Kidney capillary endothelial cell (primary cell): ENCODE measurements at places on chromosomes 12 and 14.

DNA sequence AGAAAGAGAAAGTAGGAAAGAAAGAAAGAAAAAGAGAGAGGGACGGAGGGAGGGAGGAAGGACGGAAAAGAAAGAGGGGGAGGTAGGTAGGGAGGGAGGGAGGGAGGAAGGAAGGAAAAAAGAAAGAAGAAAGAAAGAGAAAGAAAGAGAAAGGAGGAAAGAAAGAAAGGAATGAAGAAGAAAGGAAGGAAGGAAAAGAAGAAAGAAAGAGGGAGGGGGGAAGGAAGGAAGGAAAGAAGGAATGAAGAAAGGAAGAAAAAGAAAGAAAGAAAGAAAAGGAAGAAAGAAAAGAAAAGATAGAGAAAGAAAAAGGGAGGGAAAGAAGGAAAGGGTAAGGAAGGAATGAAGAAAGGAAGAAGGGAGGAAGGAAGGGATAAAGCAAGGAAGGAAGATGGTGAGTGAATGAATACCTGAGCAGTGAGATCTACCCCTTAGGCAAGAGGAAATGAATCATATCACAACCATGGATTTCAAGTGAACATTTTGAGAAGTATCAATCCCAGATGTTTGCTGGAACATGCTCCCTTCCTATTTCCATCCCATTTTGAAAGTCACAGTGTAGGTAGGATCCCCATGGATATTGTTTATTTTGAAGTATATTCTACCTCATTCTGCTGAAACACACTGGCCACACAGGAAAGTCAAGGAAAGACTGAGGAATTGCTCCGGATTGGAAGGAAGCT, 639.4 kb upstream of the TBX3 start:
- no peak for DNase-seq

- no peak for DNase-seq
These were observed 128.5 kb upstream of the DCN start for GRCh38 chr12:91311081-91311480.

GRCh38 chr12:19799216-19799615, 359.9 kb downstream of the AEBP2 start:
- DNase-seq: peak; percentile 36

DNA sequence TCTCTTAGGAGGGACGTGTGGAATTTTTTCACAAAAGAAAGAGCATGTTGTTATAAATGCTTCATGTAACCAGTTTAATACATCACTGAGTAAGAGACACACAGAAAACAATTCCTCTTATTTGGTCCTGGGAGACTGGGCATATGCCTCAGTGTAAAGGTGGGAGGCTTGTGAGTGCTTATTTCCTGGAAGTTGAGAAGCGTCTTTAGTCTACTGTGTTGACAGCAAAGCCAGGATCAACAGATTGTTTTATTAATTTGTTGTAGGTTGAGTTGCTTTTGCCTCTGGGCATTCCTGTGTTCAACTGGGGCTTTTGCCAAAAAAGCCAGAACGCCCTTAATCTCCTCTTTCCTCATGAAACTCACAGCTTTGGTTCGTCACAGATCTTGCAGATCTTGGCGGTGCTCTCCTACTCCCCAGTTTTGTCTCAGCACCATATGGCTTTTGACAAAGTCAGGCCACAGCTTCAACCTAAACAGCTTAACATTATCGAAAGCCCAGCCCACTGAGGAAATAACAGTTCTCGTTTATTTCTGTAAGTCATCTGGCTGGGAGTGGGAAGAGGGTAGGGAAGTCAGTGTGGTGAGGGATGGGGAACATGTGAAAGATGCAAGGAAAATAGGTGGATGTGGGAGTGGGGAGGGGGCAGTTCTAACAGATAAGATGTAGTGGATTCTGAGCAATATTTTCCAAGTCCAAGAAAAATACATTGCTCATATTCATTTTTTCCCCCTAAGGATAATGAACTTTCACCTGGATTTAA, 227.2 kb downstream of the DACT1 start:
- DNase-seq: no peak

DNA sequence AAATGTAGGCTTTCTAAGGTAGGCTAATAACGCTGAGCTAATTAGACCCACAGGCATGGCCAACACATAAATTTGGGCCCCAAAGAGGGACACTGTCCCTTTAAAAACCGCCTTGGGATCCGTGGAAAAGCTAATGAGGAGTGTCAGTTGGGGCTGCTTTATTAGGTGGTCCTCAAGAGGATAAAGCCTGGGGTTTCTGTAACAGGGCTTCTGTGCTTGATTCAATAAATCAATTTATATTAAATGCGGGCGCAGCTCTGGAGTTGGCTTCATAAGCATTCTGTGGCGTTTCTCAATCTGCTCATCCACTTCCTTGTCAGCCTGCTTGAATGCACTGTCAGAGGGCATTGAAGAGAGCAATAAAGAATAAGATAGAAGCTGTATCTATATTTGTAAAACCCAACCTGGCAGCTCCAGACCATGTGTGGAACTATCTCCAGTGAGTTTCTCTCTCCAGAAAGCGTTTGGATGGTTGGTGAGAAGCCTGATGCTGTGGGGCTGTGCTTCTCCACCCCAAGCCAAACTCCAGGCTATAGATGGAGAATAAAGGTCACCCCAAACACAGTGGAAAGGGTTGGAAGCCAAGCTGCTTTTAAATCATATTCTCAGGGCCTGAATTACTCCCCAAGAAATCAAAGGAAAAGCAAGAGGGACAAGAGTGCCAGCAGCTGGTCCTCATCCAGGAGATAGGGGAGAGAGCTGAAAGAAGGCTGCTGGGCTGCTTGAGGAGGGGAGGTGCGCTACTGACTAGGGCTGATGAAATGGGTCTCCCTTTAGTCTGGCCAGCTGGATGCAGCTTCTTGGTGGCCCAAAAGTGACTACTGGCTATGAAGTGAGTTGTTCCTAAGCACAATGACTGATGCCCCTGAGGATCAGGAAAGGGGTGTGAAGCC, 222.0 kb downstream of the PPM1H start:
- DNase-seq: no peak

- DNase-seq: no peak
These were observed 41.0 kb downstream of the DIP2B start for GRCh38 chr12:50545786-50546185.

- no peak for DNase-seq
These were observed 18.0 kb downstream of the FMNL3 start for GRCh38 chr12:49689237-49689636.

DNA sequence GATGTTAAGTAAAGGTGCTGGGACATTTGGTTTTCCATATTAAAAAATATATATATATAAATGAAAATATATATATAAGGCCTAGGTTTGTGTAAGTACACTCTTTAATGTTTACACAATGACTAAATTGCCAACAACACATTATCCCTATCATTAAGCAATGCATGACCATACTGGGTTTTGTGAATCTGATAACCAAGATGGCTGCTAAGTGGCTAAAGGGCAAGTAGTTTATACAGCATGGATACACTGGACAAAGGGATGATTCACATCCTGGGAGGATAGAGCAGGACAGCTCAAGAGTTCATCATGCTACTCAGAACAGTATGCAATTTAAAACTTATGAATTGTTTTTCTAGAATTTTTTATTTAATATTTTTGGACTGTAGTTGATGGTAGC, 89.3 kb downstream of the FIGNL2 start:
- DNase-seq: no peak

GRCh38 chr12:124363353-124363965, 68.6 kb downstream of the RFLNA start:
- no peak for DNase-seq

DNA sequence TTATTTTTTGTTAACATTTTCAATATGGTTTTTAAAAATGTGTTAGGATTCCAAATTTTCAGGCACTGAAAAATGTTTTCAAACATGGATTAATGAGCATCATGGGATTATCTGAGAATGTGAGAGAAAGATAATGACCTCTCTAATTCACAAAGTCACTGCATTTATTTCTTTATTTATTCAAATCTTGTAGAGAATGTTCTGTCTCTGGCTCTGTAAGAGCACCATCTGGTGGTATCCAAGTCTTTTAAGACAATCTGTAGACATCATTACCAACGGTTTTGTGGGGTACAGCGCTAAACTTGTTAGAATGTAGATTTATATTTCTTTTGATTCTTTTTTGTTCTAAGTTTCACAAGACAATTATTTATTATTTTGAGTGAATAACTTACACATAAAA, 956.0 kb upstream of the NOVA1 start:
- DNase-seq: no peak

- no peak for DNase-seq
These were observed 140.6 kb upstream of the PELI2 start for GRCh38 chr14:55977392-55978150.

DNA sequence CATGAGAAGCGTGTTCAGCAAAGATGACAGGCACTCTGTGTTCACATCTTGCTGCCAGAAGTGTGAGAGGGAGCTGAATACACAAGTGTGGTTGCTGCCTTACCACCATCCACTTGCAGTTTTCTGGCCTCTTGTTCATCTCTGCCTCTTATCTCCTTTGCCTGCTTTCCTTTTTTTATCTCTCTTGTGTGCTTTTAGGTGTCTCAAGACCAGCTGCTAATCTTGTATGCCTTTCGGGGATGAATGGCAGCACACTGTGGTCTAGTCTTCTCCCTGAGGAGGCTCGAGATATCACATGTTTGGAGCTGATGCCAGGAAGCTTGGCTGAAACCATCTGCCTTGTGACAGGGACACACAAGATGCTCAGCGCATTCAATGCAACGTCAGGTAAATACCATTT, 17.2 kb downstream of the FAM234B start:
- no peak for DNase-seq

DNA sequence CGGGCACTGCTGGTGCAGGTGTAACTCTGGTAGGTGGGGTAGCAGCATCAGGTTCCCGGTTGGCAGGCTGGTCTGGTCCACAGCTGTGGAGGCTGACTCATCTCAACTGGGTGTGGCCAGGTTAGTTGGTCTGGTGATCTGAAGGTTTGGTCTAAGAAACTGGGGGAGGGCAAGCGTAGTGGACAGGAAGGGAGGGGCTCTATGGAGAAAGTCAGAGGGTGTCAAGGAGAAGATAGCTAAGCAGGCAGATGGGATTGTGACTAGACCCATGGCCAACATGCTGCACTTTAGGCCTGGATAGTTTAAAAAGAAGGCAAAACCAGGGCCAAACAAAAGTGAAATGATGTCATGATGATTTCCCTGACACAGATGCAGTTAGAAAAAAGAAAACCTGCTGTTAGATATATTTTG, 7.9 kb downstream of the TRIM9 start:
- no peak for DNase-seq

- peak; percentile 48 for DNase-seq
These were observed 15.0 kb downstream of the MDM1 start for GRCh38 chr12:68317047-68317667.

GRCh38 chr12:92369636-92370035, 224.0 kb upstream of the BTG1 start:
- DNase-seq: no peak

- DNase-seq: no peak
These were observed 11.2 kb upstream of the CDC42BPB start for GRCh38 chr14:103068351-103069073.
